ENCODE measurements at places on chromosomes 16 and 17. TPM values are rescaled to one million over a fixed set of nuclear protein-coding genes. Genes with fewer than 3 reads are reported as not detected.
A peak's percentile ranks its signal among the peaks of the same experiment; 100 is the strongest.

DNA sequence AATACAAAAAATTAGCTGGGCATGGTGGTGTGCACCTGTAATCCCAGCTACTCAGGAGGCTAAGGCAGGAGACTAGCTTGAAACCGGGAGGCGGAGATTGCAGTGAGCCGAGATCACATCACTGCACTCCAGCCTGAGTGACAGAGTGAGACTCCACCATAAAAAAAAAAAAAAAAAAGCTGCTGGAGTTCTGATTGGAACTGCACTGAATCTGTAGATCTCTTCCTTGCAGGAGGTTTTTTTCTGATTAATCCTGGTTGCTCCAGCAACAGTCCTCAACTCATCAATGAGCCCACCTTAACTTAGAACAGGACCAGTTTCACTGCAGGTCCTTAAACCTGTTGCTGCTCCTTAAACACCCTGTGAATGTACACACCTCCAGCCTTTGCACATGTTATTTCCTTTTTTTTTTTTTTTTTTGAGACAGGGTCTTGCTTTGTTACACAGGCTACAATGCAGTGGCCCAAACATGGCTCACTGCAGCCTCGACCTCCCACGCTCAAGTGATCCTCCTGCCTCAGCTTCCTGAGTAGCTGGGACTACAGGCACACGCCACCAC is 1.6 kb upstream of the ODAD4 start:
- DNase-seq = no peak

SPAG5 gene
- 104 TPM for total RNA-seq

DNA sequence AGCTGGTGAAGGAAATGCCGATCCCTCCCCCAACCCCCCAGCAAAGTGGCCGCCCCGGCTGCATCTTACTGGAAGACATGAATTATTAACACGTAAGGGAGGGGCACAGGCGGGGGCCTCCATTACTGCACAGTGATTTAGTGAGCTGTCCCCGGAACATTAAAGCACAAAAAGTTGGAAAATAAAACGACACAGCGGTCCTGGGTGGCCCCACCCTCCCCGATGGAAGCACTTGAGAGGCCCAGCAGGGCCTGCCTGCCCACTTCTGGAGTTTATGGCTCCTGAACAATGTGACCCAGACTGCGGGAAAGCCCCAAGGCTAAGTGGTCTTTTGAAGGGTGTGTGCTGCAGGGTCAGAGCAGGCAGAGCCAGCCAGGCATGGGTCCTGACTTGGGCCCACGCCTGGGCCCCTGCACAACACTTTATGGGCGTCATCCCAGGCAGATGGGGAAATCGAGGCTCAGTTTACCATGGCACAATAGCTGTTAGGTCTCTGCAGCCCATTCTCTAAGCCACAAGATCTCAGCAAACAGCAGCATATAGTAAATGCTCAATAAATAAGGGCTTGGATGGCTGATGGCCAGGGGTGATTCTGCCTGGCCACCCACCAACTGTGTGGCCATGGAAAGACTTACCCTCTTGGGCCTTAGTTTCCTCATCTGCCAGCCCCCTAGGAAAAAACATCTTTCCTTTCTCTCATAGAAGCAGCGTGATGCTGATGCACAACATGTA is 22.8 kb downstream of the CCDC102A start:
- no peak for DNase-seq

DNA sequence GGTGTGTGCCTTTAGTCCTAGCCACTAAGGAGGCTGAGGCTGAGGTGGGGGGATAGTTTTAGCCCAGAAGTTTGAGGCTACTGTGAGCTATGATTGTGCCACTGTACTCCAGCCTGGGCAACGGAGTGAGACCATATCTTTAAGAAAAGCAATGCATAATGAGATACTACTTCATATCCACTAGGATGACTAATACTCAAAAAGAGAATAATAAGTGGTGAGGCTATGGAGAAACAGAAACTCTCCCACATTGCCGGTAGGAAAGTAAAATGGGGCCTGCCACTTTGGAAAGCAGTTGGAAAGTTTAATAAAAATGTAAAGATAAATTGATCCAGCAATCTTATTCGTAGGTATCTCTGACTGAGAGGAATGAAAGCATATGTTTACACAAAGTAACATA is 4.6 kb upstream of the NPIPB2 start:
- peak; percentile 47 for DNase-seq

DNA sequence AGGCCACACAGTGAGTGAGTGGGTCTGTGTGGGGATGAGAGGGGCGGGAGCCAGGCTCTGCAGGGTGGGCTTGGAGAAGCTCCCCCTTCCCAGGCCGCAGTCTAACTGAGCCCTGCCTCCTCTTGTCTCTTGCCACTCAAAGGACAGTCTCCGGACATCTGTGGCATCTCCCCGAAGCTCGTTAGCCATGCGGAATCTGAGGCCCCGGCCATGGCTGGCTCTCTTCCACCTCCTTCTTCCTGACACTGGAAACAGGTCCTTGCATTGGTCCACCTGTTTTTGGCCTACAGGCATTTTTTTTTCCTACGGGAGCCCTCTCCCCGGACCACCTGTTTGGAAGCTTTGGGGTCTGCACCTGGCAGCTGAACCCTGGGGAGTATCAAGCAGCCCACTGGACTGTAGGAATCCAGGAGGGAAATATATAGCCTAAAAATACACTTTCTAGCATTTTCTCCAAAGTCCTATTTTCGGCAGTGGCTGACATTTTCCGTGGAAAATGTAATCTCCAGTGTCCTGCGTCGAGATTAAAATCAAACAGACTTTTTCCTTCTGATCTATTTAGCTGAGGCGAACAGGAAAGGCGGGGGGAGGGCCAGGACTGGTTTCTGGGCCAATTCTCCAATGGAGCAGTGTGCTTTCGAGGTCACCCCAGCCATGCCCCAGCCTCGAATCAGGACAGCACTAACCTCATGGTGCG is 9.1 kb downstream of the ATP2A3 start:
- no peak for DNase-seq

- no peak for DNase-seq
Measured at GRCh38 chr17:8410883-8411238, 13.2 kb upstream of the RNF222 start.

DNA sequence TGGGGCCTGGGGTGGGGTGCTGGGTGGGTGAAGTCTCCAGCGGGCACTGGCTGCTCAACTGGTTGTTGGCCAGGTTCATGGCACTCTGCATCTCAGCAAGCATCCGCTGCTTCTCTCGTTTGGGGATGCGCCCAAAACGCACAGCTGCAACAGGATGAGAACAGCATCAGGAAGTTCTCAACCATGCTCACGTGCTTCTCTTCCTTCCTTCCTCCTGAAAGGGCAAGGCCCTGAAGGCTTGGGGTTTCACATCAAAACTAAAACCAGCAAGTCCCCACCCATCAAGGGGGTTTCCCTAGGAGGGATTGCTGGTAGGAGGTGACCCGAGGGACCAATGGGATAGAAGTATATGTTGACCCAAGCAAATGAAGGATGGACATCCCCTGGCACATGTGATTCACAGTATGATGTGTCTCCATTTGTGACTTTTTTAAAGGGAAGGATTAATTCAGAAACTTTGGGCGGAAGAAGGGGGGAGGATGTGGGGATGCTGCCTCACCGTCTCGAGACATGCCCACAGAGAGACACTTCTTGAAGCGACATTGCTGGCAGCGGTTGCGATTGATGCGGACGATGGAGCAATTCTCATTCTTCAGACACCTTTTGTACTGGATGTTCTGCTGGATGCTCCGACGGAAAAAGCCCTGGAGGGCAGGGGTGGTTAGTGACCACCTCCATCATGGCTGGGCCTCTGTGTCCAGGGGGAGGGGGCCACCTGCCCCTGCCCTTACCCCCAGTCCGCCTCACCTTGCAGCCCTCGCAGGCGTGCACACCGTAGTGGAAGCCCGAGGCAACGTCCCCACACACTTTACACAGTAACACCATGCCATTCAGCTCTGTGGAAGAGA is 4.2 kb downstream of the NR1D1 start:
- no peak for DNase-seq

KRTAP2-3 gene
- total RNA-seq = 3.2 TPM

All from M059J (cell line).